Activated CD8-positive, alpha-beta memory T cell treated with anti-CD3 and anti-CD28 coated beads for 1 hour (primary cell): ENCODE measurements at places on chromosomes 12 and 14.

- DNase-seq, result no peak
Measured at GRCh38 chr12:132194556-132194955, 50.3 kb downstream of the NOC4L start.

- no peak for DNase-seq
Measured at GRCh38 chr14:92496191-92496857, 17.3 kb upstream of the RIN3 start.

DNA sequence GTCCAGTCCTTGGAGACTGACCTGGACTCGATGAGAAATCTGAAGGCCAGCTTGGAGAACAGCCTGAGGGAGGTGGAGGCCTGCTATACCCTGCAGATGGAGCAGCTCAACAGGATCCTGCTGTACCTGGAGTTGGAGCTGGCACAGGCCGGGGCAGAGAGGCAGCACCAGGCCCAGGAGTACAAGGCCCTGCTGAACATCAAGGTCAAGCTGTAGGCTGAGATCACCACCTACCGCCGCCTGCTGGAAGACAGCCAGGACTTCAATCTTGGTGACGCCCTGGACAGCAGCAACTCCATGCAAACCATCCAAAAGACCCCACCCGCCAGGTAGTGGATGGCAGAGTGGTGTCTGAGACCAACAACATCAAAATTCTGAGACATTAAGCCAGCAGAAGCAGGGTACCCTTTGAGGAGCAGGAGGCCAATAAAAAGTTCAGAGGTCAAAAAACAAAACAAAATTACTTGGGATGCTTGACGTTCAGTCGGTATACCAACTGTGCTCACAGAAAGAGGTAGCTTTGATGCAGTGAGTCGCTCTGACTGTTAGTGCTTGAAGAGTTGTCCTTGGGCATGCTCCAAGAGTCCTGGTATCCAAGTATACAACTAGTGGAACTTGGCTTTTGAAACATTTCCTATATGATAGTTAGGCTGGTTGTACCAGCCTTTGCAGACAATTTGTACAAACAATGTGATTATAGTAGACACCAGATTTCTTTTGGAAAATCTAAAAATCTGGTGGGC, 4.8 kb downstream of the MED6 start:
- DNase-seq, result no peak

DNA sequence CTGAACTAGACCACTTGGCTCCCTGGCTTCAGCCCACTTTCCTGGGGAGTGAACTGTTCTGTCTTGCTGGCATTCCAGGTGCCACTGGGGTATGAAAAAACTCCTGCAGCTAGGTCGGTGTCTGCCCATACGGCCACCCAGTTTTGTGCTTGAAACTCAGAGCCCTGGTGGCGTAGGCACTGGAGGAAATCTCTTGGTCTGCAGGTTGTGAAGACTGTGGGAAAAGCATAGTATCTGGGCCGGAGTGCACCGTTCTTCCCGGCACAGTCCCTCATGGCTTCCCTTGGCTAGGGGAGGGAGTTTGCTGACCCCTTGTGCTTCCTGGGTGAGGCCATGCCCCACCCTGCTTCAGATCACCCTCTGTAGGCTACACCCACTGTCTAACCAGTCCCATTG, 33.8 kb downstream of the TRAFD1 start:
- DNase-seq, result no peak

- no peak for DNase-seq
Measured at GRCh38 chr12:72647139-72647538, 375.0 kb downstream of the TRHDE start.

GRCh38 chr14:89747126-89747525, 207.4 kb downstream of the EFCAB11 start:
- no peak for DNase-seq

DNA sequence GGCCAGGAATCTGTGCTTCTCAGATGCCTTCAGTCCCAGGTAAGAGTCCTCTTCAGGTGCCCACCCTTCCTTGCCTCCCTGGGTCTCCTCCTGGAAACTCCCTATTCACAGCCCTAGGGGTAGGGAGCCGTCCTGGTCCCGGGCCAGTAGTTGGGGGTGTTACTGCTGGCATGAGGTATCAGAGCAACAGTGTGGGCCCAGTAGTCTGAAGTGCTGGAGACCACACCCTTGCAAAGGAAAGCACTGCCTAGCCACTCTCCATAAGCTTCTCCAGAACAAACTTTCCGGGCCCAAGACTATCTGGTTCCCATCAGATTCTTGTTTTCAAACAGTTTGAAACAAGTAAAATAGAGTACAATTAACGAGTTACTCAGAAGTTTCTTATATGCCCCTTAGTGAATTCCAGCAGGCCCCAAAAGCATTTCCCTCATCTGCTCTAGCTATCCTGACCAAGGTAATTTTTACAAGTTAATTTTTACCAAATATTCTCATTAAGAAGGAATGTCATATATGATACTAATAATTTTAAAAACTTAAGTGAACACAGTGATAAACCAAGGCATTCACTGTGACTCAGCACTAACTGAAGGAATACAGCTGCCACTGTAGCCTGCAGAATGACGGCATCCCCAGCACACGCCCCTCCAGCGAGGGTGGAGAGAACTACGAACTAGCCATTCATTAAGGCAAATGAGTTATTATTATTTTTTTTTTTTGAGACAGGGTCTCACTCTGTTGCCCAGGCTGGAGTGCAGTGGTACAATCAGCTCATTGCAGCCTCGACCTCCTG, 49.4 kb downstream of the MOK start:
- no peak for DNase-seq

GRCh38 chr12:104342635-104343249, 39.2 kb downstream of the EID3 start:
- DNase-seq, result no peak

DNA sequence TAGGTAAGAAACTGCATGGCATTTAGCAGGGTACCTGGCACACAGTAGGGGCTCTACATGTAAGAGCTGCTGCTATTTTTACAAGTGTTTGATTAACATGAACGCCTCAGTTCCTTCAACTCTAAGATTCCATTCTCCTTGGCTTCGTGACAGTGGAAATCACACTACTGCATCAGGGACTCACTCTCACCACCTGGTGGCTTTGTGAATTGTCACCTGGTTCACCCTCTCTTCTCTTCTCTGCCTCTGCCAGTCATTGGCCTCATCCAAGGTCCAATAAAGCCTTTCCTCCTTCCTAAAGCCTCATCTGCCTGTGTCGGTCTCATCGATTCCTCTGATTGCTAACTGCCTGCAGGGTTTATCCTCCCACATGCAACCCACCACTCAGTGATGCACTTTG, 476.4 kb downstream of the VRK1 start:
- no peak for DNase-seq

- no peak for DNase-seq
Measured at GRCh38 chr14:71190770-71191374, 283.6 kb downstream of the PCNX1 start.

DNA sequence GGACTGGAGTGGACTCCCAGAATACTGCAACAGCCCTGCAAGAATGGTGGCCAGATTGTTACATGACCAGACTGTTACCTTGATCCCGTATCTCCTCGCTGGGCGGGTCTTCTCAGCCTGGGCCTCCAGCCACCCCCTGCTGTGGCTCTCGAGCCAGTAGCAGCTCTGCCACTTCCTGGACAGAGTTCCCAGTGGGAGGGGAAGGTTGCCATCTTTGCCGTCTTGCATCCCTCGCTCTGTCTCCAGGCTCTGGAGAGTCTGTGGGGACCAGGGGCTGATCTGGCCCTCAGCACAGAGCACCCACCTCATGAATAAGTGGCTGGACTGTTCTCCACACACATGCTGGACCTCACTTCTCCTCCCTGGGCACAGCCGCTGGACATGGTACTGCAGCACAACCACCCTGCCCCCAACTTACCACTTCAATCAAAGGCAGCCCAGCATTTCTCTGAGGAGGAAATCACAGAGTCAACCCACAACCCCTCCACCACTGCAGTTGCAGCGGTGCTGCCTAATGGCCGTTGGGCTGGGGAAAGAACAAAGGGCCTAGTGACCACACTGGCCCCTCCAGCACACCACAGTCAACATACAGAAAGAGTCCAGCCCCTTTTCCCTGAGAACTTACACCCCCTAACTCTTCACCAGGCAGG, 6.9 kb upstream of the KLRF1 start:
- DNase-seq, result no peak

GRCh38 chr14:33925235-33925634, 25.6 kb downstream of the EGLN3 start:
- no peak for DNase-seq

DNA sequence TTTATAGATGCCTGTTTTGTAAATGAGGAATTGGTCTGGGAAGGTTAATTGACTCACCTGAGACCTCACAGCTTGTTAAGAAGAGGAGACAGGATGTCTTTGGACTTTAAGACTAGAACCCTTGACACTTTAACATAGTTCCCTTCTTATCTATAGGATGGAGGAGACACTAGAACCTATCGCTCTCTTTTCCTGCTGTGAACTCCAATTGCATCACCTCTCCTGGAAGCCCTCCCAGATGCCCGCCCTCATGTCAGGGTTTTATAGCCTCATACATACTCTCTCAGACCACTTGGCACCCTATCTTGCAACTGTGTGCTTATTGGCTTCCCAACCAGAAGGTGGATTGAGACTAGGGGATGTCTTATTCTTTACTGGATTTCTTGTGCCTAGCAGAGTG, 2.5 kb upstream of the CTDSP2 start:
- no peak for DNase-seq

GRCh38 chr12:103780093-103780440, 61.0 kb downstream of the NT5DC3 start:
- no peak for DNase-seq

GRCh38 chr12:67193704-67194103, 75.5 kb upstream of the CAND1 start:
- no peak for DNase-seq

DNA sequence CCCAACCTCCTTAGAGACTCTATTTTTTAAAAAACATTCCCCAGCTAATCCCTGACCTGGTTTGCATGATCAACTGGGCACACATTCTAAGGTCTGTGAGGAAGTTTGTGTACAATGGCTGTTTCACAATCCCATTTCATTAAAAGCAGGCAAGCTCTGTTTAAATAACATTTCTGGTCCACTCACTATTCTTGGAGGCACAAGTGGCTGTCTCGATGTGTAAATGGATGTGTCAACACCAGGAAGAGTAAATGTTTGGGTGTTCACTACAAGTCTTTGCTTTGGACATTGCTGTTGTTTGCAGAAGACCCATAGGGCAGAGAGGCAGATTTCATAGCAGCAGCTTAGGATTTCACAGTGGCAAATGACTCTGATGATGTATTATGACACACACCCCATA, 98.3 kb downstream of the PDZRN4 start:
- DNase-seq, result no peak

- no peak for DNase-seq
Measured at GRCh38 chr12:6074427-6074826, 50.0 kb downstream of the VWF start.

GRCh38 chr14:54589076-54589475, 22.1 kb downstream of the SAMD4A start:
- no peak for DNase-seq

GRCh38 chr12:78007173-78007572, 176.5 kb downstream of the NAV3 start:
- DNase-seq, result no peak

DNA sequence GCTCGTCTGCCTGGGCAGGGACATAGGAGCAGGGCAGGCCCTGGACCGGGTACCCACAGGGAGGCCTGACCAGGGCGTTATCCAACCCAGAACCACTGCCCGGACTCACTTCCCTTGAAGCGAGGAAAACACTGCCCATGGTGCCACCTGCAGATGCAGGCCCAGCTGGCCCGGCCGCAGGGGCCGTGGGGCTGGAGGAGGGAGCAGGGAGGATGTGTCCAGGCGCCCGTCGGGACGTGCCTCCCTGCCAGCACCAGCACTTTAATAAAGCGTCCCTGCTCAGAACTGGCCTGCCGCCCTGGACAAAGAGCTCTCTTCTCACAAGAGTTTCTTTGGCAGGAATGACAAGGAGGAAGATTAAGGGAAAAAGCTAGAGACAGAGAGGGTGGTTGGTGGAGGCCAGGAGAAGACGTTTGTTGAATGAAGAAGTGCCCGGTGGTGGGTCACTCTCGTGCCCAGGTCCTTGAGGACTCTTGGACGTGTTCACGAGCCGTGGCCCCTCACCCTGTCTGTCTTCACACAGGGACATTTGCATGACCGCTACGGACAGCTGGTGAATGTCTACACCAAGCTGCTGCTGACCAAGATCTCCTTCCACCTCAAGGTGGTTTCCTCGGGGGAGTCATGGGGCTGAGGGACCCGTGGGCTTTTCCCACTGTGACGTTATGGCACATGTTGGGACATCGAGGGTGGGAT, 14.2 kb downstream of the HIP1R start:
- no peak for DNase-seq

DNA sequence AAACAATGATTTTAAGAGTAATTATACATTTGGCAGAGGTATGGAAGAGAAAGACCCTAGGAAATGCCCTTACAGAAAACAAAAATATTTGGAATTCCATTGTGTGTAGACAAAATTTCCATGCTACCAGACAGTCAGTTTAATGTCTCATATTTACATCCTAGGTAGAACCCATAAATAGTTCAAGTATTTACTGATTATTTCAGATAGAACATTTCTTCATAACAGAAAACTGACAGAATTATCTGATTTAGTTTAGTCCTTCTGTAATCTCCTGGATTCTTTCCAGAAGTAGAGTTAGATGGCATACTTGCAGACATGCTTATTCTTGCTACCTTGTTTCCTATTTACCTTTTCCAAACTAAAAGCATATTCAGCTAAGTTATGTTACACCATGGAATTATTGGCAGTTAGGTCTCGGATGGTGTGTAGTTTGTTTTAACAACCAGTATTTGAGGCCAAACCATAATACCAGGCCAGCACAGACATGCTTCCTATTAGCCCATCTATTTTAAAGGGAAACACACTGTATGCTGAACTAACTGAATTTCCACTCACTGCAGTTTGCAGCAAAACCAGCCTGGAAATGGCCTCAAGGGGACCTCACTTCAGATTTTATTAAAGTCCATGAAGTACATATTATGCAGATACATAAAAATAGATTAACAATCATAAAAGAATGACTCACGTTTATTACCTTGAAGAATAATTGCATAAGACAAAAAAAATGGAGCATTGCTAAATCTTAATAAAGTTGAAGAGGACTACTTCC, 126.6 kb upstream of the LRIG3 start:
- no peak for DNase-seq
